ENCODE measurements at places on chromosomes 3 and 15.

- no peak for DNase-seq
These were observed 10.4 kb upstream of the NCKIPSD start for GRCh38 chr3:48696156-48696555.

DNA sequence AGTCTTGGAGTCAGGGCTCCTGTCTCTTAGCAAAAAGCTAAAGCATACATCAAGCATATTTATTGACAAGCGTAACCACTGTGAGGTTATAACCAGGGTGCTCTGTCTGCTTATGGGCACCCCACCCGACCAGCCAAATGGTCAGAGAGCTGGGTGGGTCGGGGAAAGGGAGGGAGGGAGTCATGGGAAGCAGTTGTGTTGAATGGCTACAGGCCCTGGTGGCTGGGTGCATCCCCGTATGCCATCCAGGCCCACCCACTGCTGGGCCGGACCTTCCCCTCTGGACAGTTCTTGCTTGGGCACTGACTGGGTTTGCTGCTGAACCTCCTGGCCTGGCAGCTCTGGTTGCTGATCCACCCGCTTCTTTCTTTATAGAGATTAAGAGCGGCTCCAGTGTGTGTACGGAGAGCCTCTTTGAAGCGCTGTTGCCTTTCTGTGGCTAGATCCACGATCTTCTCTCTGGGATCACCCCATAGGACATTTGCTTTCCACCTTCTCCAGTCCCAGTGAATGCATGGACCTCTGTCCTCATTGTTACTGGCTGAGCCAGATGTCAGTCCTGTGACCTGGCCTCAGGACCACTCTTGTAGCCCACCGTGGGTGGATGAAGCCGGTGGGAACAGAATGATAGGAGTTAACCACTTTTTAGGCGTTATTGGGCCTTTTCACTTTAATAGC, 59.6 kb downstream of the SMAD3 start:
- DNase-seq = no peak

DNA sequence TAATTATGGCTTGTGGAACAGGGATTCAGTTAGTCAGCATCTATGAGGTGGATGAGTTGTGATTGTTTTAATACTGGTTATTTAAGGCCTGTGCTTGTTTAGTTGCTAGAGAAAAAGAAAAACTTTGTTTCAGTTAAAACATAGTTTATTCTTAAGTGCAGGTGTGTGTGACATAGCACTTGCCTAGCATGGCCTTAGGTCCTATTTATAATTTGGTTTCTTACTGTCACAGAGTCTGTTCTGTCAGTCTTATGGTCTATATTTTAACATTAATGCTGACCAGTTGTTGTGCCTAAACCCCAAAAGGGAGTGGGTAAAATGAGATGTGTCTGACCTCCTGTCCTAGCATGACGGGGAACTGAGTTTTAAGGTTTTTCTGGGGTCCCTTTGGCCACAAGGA, 486.3 kb downstream of the ZIC1 start:
- DNase-seq = no peak

GRCh38 chr3:40976241-40976640, 223.1 kb upstream of the CTNNB1 start:
- DNase-seq = no peak

DNA sequence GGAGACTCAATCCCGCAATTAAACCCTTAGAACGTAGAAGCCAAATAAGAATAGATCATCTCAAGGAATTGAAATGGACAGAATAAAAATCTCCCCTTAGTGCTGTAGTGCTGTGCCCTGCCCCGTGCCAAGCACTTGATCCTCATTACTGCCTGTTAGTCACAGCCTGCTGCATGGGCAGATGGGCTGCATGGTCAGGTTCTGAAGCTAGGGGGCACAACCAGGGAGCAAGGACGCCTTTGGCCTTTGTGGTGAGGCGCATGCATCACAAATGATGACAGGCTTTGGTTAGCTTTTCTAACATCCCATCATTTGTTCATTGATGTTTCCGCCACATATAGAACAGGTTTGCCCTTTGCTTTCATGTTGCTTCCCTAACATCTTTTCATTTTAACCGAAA, 336.3 kb upstream of the ADAMTS9 start:
- DNase-seq = no peak

DNA sequence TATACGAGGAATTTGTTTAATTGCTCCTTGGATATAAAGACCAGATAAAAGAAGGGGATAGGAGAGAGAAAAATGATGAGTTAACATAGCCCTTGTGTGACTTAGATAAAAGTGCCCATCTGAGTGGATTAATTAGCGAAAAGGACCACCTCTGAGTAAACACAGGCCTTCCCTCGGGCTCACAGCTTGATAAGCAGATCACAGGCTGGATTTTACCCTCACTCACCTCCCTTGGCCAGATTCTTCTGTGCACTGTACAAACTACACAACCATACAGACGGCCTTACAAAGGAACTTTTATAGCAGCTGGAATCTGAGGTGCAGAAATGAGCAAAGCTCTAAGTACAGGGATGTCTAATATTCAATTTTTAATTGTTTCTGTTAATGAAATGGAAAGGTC, 112.4 kb upstream of the STT3B start:
- no peak for DNase-seq

DNA sequence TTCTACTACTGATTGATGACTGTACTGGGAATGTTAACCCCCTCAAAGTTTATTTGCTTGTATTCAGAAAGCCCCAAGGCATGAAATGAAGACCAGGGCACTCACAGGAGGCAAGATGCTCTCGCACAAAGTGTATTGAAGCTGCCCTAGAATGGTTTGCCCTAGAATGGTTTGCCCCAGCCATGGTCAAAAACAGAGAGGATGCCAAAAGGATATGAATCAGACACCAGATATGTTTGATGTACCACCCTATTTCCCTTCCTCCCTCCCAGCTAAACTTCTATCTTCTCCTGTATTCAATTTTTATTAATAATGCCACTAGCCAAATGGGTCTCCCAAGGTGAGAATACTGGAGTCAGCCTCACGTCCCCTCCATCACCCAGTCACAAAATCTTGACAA, 101.3 kb downstream of the TMCO5A start:
- DNase-seq = no peak

GRCh38 chr15:52102463-52102862, 10.1 kb downstream of the BCL2L10 start:
- no peak for DNase-seq

Measured in right hindlimb (tissue), 1 donor.